NCI-H1417 treated with DMSO at 0.1 percent for 48 hours (cell line): ENCODE measurements at places on chromosomes 1 and 21.

- DNase-seq, result no peak
Measured at GRCh38 chr1:61078618-61079295, 3.6 kb upstream of the NFIA start.

GRCh38 chr1:177341773-177342172 is 171.0 kb downstream of the BRINP2 start:
- DNase-seq, result no peak

DNA sequence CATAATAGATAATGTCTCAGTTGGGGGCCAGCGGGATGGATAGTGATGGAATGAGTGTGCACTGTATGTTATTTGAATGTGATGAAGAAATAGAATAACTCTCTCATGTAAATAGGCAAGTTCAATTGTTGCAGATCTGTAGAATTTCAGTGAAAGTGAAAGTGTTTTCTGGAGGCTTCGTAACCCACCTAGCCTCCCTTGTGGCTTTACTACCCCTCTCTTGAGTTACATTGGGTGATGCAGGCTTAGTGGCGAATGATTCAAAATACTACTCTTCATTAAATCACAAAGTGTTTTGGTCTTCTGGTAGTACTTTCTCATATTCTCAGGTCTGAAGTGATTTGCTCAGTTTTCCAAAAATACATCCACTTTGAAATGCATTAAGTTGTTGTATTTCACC is 411.9 kb downstream of the ZP4 start:
- no peak for DNase-seq

- DNase-seq, result peak; percentile 18
Measured at GRCh38 chr1:44842862-44843655, at the start of gene PTCH2. Gene PTCH2, minus strand, starts transcription at chr1:44843253. Its CDS starts 321 bp downstream, at chr1:44842932.

GRCh38 chr1:85884372-85885035 is 176.3 kb upstream of the ZNHIT6 start:
- no peak for DNase-seq
